ENCODE measurements at places on chromosomes 5 and 9. TPM values are rescaled to one million over a fixed set of nuclear protein-coding genes. Genes with fewer than 3 reads are reported as not detected.

DNA sequence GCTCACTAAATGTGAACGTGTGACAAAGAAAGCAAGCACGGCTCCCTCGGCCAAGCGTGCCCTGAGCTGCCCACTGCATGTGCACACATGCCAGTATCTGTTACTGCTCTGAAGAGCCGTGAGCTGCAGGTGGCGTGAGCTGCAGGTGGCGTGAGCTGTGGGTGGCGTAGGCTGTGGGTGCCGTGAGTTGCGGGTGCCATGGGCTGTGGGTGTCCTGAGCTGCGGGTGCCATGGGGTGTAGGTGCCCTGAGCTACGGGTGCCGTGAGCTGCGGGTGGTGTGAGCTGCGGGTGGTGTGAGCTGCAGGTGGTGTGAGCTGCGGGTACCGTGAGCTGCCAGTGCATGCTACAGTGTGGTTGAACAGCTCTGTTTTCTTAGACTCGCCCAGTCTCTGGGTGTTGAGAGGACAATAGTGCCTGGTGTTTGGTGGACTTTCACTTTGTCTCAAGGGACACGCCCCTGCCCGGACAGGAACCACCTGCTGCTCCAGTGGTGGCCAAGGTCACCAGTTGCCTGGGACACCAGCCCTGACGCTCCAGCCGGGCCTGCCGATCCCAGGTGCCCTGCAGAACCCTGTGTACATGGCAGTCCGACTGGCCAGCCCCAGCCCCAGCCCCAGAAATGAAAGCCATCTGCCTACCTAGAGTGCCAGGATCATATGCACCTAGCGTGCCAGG, 6.7 kb downstream of the CCDC187 start:
- no peak for DNase-seq

- DNase-seq = no peak
These were observed 1403.5 kb upstream of the CDH18 start for GRCh38 chr5:21391506-21391905.

- DNase-seq = no peak
These were observed 119.7 kb upstream of the ELL2 start for GRCh38 chr5:96081276-96081858.

- no peak for DNase-seq
These were observed 72.1 kb downstream of the NIPBL start for GRCh38 chr5:36948650-36949049.

The SLCO6A1 gene
- not detected for total RNA-seq

DNA sequence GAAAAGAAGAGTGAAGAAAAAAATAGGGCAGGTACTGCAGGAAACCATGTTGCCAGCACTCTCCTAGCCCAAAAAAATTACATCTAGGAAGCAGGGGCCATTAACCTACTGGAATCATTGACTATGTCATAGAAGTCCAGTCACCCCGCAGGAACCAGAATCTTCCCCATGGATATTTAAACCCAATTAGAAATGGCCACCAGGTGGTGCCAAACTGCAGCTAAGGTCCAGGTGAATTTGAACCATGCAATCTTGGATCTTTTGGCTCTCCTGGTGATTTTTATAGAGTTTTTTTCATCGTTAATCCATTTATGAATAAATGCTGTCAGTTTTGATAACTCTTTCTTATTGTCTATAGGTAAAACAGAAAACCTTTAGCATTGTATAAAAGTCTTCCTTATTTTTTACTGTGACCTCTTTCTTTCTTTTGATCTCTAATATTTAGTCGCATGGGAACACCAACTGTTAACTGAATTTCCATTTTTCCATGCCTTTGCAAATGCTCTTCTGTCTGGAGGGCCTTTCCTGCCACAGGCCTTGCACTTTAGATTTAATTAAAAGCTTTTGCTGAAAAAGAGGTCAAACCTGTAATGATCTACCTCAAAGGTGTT, 147.5 kb upstream of the FGF10 start:
- peak; percentile 18 for DNase-seq

The LCN10 gene
- 1.9 TPM for total RNA-seq

The FBLL1 gene
- total RNA-seq = not detected

The DUSP1 gene
- 62.6 TPM for total RNA-seq

The FAM151B gene
- 1.4 TPM for total RNA-seq

The CDH18 gene
- not detected for total RNA-seq

- DNase-seq = no peak
These were observed 410.6 kb downstream of the PSAT1 start for GRCh38 chr9:78707481-78707991.

GRCh38 chr5:67192719-67193438, 3.7 kb downstream of the CD180 start:
- DNase-seq = no peak

GRCh38 chr5:132263548-132264261, 6.2 kb downstream of the PDLIM4 start:
- no peak for DNase-seq

DNA sequence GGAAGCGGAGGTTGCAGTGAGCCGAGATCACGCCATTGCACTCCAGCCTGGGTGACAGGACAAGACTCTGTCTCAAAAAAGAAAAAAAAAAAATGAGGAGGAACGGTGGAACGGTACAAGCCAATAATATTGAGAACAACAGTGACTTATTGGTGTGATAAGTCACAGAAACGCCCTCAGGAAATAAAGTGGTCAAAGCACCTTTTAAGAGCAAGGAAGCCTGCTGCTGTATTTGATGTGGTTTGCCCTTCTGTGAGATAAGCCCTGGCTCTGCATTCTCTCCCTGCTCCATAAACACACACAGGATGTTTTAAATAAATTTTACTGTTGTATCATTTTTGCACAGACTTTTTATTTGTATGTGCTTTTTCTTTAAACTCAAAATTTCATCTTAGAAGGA, 269.9 kb upstream of the MSX2 start:
- no peak for DNase-seq

The MARCOL gene
- not detected for total RNA-seq

The SNX24 gene
- 14.9 TPM for total RNA-seq

- no peak for DNase-seq
These were observed 332.4 kb upstream of the BRINP1 start for GRCh38 chr9:119701651-119702050.

DNA sequence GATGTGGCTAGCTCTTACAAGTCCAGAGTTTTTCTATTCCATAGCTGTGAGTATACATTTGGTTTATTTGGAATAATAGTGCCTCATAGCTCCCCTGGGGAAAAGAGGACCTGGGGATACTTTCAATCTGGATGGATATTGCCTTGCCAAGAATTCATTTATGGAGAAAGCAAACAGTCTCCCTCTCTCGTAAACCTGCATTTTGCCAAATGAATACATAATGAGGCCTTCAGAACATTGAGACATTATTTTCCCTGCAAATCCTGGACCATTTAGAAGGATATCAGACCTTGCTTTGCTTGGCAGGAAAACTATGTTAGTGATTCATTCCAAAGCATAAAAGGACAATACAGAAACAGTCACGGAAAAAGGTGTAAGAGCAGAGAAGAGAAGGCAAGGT, 569.6 kb upstream of the BRINP1 start:
- DNase-seq = no peak

- DNase-seq = no peak
These were observed 413.5 kb downstream of the EBF1 start for GRCh38 chr5:158686214-158686613.

DNA sequence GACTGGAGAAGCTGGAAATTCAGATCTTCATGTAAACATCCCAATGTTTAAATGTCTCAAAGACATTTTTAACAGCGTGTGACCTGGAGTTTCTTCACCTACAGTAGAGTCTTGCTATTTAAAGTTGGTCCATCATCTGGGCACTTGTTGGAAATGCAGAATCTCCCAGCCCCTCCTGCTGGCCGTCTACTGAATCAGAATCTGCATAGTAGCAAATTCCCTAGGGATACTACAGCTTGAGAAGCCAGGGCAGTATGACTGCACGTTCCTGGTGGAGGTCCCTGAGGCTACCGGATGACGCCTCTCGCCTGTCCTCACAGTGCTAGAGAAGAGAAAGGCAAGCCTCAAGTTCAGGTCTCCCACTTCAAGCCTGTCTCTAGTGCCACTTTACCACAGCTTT, 15.7 kb downstream of the SAP30L start:
- no peak for DNase-seq

The C9orf50 gene
- total RNA-seq = not detected

The HBEGF gene
- 49.3 TPM for total RNA-seq

GRCh38 chr5:74026310-74026709, 400.3 kb downstream of the ARHGEF28 start:
- no peak for DNase-seq

DNA sequence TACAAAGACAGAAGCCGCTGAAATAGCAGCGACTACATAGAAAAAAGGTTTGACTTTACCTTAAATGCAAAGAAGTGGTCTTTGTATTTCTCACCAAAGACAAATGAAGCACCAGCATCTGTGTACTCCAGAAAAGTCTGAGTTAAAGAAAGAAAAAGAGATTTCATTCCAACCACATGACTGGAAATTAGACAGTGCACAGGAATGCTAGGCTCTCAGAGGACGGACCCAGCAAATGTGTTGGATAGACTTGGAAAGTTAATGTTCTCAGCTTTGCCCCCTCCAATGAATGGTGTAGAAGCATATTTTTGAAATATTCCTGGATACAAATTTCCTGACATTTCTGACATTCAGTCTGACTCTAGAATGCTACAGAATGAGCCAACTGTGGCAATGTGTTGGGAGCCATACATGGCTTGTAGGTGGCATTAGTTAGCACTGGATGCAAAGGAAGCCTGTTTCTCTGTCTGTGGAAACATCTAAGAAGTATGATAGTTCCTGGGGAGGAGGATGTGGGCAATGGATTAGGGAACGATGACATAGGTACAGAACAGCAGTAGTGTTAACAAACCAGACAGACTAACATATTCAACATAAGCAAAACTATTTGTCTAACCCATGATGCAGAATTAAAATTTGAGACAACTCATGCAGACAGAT, 43.3 kb downstream of the SLC28A3 start:
- no peak for DNase-seq

DNA sequence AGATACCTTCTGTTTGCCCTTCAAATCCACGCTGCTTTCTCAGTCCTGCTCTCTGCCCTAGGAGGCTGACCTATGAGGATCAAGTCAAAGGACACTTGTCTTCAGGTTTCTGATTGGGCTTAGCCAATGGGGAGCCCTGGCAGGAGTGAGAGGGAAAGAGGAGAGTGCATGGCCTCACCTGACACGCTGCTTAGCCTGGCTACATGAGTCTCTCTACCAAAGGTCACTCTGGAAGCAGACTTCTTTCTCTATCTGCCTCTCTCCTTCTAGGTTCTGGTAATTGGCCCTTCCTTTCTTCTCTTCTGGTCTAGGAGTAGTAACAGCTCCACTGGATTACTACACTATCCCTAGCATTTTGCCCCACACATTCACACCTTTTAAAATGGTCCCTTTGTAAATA, 13.1 kb downstream of the ARSB start:
- no peak for DNase-seq

DNA sequence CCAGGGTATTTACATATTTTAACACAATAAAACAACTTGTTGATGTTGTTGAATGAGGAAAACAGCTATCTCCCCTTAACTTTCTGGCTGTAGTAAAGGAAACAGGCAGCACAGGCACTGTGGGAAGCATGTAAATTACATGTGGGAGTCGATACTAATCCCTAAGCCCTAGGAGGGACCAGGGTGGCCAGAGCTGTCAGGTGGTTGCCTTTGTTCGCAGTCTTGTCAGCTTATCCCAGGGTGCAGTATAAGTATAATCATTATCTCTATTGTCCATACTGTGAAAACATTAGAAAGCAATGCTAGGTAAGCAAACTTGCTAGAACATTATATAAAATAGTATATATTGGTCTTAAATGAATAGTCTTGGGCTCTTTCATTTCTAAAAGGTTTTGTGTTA, 125.6 kb upstream of the RPS23 start:
- DNase-seq = no peak

GRCh38 chr9:75170898-75171360, 82.6 kb downstream of the OSTF1 start:
- DNase-seq = no peak

The PCDHB11 gene
- total RNA-seq = 1.4 TPM

GRCh38 chr5:58326022-58326421, 133.9 kb downstream of the PLK2 start:
- DNase-seq = no peak

The PRXL2C gene
- 34.0 TPM for total RNA-seq

- no peak for DNase-seq
These were observed at the start of gene CSF2 for GRCh38 chr5:132073231-132074013. CSF2 (plus strand) TSS chr5:132073789; CDS start chr5:132073824, 35 bp downstream.

DNA sequence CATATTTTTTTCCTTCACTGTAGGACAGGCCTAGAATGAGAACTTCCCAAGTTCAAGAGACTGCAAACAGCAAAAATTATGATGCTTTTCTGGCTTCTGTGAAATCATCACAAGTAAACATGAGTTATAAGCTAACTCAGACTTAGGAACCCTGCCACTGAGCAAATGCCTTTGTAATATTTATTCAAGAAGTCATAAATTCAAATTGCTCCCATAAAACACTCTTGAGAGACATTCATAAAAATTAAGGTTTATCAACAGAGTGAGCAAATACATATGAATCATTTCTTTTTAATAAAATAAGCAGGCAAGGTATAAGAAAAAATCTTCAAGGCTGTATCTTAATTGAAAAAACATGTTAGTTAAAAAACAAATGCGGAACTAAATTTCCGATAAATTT, 124.2 kb downstream of the GNA14 start:
- DNase-seq = no peak

The IFNA2 gene
- total RNA-seq = not detected

The OSMR gene
- 7.2 TPM for total RNA-seq

GRCh38 chr5:157607371-157608161, 32.0 kb upstream of the ADAM19 start:
- DNase-seq = no peak

The IL9 gene
- total RNA-seq = not detected

DNA sequence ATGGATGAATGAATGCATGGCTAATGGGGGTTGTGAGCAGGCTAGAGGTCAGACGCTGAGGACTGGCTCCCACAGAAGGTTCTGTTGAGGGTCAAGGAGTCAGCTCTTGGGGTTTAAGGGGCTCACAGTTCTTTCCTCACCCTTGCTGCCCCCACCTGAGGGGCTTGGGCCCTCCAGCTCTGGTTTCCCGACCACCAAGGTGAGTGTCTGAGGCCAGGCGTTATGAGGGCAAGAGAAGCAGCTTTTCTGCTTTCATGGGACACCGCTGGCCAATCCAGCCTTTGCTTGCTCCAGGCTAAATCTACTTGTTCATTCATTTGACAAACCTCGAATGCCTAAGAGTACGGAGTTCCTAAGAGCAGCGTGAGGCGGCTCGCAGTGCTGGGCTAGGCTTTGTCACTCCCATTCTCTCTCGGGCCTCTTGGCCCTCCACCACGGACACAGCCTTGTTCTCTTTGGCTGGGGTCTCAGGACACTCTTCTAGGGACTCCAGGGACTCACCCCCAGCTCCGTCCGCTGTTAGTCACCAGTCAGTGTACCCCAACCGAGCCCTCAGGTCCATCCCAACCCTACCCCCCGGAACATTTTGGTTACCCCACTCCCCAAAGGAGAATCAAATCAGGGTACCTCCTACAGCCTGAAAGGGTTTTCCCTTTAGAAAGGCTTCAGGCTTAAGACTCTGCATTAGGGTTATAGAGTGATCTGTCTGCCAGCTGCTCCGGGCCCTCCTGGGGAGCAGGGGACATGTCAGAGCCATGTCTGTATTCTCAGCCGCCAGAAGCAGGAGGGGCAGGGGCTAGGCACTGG, 210.1 kb upstream of the MVB12B start:
- no peak for DNase-seq

The SIT1 gene
- total RNA-seq = not detected

The IDNK gene
- total RNA-seq = 3.9 TPM

GRCh38 chr5:58148254-58148775, 311.6 kb downstream of the PLK2 start:
- no peak for DNase-seq

Measured in heart right ventricle (tissue), 16 donors.